ENCODE measurements at places on chromosomes 2 and 18.

GRCh38 chr18:13338318-13338717 is 119.8 kb downstream of the LDLRAD4 start:
- no peak for DNase-seq

DNA sequence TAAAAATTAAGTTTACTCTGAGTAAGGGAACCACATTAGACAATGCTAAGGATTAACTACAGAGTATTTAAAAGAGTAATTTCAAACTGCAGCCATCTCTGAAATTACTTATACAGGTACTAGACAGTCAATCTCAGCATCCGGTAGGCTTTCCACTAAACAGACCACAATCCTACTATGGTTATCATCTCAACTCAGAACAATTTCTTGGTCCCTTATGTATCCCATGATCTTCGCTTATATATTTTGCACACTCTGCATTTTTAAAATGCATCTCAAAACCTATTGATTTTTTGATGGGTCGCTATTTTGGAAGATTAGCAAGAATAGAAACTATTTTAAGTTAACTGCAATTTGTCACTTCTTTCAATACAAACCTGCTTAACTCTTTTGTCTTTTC is 1.4 kb downstream of the PPP4R1 start:
- DNase-seq = no peak

DNA sequence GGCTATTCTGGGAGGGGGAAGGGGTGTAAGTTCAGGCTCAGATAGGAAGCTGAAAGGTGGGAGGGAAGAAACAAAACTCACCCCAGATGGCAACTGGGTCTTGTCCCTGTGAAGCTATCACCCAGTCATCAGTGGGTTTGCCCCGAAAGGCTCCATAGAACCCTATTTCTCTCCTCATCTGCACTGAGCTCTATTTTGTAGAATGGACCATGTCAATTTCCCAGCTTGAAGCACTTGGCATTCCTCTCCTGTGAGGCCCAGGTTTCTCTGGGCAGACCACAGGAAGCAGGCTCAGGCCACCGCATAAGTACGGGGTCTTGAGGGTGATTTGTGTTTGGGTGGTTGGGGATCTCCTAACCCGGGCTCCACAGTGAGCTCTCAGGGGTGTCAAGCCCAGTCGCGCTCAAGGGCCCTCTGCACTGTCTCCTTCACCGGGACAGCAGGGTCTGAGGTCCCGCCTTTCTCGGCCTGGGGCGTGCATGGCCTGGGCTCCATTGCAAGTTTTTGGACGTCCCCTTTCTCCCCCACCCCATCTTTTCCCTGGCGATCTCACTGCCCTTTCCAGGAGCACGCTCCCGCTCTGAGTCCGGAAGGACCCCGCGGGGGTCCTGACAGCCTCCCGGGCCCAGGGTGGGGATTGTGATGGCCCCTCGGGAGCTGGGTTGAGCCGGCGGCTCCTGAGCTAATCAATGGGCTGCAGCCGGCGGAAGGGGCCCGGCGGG is 27.3 kb upstream of the NOTO start:
- peak; percentile 4 for DNase-seq

- no peak for DNase-seq
Measured at GRCh38 chr2:204268971-204269370, 276.3 kb upstream of the PARD3B start.

DNA sequence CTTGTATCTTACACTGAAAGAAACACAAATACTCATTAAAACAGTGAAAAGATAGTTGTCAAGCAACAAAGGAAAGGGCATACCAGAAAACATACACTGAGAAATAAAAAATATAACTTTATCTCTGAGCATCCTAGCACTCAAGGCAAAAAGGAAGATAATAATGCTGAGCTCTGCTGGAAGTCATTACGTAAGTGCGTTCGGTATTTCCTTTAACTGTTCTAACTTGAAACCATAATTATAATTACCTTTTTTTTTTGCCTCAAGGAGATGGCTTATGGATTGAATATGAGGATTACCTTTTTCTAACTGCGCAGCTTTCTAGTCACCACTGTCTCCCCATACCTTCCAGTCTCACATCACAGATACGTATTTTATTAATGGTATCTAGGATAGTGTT is 308.1 kb downstream of the GBX2 start:
- no peak for DNase-seq

GRCh38 chr2:43009448-43009847 is 217.0 kb downstream of the ZFP36L2 start:
- DNase-seq = no peak

DNA sequence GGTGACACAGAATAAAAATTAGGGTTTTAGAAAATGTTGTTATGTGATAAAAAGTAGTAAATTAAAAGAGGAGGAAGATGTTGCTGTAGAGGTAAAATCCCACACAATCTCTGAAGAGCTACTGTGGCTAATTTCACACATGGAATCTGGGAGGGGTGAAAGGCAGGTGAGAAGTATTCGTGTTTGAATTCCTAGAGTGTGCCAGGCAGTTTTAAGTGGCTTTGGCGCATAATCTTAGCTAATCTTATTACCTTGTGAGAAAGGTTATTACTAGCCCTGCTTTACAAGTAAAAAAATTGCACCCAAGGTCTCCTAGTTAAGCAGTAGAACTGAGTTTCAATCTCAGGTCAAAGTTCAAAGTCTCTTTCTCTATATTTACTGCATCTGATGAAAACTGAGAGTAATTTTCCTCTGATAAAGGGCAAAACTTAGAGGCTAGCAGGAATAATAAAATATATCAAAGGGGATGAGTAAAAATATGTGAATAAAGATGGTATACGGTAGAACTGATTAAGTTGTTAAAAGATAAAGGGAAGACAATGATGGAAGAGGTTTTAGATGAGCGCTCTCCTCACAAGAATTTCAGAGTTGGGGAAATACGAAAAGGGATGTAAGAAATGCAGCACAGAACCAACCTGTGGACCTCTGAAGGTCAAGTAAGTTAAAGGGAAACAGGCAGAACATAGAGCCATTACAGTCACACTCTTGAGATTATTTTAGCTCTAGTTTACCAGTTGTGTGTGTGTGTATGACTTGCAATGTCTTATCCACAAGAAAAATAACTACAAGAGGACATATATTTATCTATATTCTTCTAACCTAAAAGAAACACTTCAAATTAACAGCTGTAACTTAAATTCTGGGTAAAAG is 34.8 kb downstream of the GAREM1 start:
- no peak for DNase-seq

DNA sequence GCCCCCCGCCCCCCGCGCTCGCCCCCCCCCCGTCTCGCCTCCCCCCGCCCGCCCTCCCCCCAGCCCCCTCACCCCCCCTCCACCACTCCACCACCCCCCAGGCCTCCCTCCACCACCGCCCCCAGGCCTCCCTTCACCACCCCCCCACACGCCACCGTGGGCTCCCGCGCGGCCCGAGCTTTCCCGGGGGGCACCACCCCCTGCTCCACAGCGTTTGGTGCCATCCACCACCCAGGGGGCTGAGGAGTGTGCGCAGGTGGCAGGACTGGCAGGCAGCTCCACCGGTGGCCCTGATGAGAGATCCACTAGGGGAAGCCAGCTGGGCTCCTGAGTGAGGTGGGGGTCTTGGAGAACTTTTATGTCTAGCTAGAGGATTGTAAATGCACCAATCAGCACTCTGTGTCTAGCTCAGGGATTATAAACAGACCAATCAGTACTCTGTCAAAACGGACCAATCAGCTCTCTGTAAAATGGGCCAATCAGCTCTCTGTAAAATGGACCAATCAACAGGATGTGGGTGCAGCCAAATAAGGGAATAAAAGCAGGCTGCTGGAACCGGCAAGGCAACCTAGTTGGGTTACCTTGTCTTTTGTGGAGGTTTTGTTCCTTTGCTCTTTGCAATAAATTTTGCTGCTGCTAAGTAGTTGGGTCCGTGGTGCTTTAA is 43.0 kb upstream of the ITSN2 start:
- DNase-seq = no peak

- peak; percentile 61 for DNase-seq
Measured at GRCh38 chr18:74081966-74082741, 65.5 kb downstream of the FBXO15 start.

DNA sequence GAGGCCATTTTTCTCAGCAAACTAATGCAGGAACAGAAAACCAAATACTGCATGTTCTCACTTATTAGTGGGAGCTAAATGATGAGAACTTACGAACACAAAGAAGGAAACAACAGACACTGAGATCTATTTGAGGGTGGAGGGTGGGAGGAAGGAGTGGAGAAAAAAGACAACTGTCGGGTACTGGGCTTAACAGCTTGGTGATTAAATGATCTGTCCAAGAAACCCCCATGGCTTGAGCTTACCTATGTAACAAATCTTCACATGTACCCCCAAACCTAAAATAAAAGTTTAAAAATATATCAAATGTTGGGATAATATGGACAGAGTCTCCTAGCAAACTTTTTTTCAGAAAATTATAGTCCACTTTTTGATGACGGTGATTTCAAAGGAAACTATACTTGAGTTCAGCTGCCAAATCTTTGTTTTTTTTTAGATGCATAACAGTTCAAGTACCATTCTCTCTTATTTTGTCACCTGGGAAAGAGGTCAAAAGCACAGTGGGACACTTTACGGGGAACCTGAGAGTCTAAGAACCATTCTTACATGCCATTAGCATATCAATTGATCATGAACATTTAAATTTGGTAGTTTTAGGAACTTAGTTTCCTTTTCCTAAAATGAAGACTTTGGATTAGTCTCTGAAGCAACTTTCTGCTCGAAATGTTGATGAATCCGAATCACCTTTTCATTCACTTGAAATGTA is 835.0 kb downstream of the NRXN1 start:
- DNase-seq = no peak

- DNase-seq = no peak
Measured at GRCh38 chr2:144937910-144938709, 418.2 kb upstream of the ZEB2 start.

DNA sequence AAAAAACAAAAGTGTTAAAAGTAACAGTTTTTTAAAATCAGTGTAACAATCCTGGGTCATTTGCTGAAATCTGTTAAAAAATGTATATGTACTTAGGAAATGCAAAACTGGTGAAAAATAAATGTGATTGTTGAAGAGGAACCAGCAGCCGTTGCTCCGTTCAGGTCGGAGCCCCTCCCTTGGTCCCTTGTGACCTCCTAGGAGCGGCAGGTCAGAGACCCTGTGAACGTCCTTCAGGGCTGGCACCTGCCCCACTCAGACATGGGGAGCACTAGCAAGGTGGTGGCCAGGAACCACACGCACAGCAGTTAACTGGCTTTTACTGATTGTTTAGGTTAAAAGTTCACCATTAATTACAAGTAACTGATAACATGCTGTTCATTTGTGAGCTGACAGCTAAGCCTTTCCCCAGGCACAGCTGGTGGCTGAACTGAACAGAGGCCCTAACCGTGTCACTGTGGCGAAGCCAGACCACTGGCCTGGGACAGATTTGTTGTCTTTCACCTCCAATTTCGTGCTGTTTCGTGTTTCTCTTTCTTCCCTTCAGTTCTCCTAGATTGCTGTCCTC is 159.2 kb upstream of the ALKAL2 start:
- DNase-seq = no peak

DNA sequence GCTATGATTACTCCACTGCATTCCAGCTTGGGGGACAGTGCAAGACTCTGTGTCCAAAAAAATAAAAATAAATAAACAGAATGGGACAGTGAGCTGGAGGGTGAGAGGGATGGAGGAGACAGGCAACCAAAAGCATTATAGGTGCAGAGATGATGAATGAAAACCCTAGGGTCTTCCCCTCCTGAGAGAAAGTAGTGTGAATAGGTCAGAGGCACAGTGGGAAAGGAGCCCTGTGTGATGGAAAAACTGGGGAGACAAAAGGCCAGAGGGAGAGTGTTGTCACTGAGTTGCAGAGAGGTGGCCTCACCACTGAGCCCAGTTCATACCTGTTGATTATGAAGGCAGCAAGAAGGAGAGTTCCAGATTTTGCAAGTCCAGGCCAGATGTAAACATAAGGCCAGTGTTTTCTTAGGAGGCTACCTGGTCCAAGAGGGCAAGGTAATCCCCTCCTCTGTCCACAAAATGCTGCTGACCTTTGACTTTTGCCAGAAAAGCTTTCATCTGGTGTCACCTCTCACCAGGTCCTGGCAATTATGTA is 17.6 kb upstream of the AGFG1 start:
- no peak for DNase-seq

- DNase-seq = no peak
Measured at GRCh38 chr2:100224988-100225710, 82.8 kb upstream of the AFF3 start.

- DNase-seq = no peak
Measured at GRCh38 chr2:131153529-131153928, 48.4 kb downstream of the PLEKHB2 start.

DNA sequence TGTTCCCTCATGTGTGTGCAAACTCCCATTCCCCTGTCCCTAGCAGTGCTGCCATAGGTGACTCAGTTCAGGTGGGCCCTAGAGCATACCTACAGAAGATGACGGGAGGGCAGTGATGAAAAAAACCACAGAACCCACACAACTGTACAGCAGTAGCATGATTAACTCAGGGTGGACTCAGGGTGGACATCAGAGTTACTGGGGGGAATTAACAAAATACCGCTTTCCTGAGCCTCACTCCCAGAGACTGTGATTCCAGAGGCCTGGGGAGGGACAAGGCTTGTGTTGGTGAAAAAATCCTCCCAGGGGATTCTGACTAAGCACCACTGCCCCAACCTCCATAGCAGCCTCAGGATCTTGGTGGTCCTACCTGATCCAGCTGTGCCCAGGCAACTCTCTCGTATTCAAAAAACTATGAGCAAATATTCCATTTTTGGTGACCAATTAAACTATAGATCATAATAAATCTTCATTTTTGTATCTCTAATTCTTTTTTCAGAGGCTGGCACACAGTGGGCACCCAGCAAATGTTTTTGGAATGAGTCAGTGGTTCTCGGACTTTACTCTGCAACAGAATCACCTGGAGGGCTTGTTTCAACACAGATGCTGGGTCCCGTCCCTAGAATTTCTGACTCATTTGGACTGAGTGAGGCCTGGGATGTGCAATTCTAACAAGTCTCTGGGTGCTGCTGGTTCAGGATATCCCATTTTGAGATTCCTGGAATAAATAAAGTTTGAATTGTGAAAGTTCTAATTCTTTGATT is 84.1 kb upstream of the NABP1 start:
- no peak for DNase-seq

DNA sequence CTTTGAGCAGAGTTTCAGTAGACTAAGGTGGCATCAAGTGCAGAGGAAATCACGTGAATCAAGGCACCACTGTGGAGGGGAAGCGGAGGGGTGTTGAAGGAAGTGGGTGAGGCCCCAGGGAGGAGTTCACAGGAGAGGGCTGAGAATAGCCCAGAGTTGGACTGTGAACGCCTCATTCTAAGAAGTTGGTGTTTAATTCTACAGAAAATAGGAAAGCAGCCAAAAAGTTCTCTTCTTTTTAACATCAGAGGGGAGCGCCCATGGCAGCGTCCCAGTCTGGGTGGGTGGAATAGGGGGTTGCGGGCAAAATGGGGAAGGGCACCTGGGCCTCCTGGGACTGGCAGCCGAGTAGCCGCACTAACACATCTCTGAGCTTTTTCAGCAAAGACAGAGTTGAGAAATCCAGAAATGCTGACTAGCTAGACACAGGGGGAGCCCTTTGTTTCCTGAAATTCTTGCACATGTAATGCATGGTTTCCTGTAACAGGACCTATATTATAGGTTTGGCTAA is 97.0 kb downstream of the NEB start:
- peak; percentile 35 for DNase-seq

DNA sequence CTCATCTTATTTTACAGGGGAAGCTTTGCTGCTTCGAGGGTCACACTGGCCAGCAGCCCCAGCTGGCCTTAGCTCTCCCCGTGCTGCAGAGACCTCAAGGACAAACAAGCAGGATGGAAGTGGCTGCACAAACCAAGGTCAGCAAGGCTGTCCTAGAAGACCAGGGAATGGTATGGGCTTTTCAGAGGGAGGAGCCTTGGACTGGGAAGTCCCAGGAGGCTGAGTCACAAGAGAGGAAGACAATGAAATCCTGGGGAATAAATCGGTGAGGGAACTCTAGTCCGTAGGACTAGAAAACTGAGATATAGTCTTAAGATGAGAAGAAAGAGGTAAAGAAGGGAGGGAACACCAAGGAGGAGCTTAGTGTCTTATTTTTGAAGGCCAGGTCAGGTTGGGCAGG is 15.7 kb downstream of the CREG2 start:
- no peak for DNase-seq
